ENCODE measurements at places on chromosomes 11 and 22.
A peak's percentile ranks its signal among the peaks of the same experiment; 100 is the strongest.

DNA sequence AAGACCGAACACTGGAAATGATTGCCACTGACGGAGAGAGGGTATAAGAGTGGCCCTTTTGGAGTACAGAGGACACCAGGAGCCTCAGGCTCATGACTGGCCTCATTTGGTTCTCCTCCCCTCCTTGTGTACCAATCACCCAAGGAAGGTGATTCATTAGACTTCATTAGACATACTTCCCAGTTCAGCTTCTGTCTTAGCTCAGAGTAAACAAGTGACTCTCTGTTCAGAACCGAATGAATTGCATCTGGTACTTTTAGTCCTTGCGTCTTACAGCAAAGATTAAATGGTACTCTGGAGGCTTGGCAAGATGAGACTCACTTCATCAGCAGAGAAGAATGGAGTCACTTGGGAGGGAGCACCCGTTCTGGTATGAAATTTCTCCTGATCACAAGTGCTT, 75.2 kb downstream of the ZNRF3 start:
- DNase-seq = no peak

DNA sequence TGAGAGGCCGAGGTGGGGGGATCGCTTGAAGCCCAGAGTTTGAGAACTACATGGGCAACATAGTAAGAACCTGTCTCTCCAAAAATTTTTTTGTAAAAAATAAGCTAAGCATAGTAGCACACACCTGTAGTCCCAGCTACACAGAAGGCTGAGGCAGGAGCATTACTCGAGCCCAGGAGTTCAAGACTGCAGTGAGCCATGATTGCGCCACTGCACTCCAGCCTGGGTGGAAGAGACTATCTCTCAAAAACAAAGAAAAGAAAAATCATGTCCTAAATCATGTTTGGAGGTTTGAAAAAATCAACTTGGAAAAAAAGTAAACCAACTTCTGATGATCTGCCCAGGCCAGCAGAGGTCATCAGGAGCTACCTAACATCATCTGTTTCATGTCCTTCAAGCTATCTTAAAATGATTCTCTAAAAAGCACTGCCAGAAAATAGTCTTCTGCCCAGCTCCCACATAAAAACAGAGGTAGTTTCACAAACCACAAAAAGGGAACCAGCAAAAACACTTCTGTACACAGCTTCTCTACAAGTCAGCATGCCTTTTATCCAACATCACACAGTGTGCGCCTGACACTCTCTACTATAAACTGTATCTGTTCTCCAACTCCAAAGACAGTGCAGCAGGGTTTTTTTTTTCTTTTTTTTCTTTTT, 165.0 kb downstream of the SOX6 start:
- DNase-seq = no peak

DNA sequence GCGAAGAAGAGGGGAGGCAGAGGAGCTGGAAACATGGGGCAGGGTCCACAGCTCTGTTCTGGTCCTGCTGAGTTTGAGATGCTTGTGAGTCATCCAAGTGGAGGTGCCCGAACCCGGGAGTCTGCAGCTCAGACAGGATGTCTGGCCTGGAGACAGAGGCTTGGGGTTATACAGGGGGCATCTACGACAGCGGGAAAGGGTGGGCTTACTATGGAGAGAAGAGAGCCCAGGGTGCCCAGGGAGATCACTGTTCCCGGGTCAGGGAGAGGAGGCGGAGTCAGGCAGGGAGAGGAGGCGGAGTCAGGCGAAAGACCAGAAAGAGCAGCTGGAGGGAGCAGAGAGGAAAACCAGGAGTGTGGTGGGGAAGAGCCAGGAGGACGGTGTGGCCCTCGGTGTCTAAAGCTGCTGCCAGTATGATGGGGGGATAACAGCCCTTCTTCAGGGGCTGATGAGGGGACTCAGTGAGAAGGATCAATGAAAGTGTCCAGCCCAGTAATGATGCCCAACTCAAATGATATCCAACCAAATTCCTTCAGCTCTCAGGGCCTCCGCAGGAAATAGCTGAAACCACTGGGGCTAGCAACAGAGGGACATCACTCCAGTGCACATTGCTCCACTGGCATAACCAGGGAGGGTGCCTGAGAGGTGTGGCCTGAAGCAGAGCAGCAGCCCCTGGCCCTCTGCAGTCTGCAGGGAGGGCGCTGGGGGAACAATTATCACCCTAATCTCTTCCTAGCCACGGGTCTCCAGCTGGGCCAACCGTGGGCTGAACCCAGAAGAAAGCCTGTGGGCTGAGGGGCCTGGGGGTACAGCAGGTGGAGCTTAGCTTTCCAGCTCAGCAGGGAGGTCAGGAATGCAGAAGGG, 2.6 kb upstream of the LTBP3 start:
- DNase-seq = no peak

DNA sequence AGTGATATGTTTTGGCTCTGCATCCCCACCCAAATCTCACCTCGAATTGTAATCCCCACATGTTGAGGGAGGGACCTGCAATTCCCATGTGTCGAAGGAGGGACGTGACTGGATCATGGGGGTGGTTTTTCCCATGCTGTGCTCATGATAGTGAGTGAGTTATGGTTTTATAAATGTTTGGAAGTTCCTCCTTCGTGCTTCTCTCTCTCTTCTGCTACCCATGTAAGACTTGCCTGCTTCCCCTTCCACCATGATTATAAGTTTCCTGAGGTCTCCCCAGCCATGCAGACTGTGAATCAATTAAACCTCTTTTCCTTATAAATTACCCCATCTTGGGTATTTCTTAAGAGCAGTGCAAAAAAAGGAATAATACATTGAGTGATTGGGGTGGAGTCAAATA, 7.3 kb upstream of the CEP295 start:
- no peak for DNase-seq

GRCh38 chr22:31263896-31264640, 28.2 kb downstream of the PIK3IP1 start:
- no peak for DNase-seq

GRCh38 chr11:2590131-2590964, 109.4 kb downstream of the KCNQ1OT1 start:
- DNase-seq = no peak

- DNase-seq = no peak
Observed at GRCh38 chr11:2540992-2541680, 96.3 kb downstream of the KCNQ1 start.

DNA sequence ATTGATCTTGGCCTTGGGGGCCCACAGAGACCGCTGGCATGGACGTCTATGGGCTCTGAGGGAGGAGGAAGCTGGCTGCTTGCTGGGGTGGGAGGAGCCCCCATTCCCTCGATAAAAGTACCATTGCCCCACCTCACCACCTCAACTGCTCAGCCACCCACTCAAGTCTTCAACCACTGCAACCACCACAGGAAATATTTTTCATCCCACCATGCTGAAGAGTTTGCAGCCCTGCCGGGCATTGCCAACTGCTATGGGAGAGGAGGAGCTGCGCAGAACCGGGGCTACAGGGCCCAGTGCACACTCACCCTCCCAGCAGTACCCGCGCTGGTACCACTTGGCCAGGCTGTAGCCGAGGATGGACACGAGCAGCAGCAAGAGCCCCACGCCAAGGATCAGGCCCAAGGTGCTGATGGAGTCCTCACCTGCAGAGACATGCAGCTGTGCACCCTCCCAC, 29.2 kb downstream of the IL10RA start:
- no peak for DNase-seq

DNA sequence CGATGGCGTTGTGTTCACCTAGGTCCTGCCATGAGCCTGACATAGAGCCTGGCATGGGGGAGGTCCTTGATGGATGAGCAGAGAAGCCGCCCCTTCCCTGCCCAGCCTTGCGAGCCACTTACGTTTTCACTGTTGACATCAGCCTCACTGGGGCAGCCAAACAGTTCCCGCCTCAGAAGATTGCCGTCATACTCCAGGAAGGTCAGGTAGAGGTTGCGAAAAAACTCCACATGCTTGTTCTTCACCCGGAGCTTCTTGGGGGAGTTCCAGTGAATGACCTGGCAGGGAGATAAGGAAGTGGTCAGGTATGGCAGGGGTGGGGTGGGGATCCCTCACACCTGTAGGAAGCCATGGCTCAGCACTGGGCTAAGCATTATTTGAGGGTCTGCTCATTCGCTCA, 279.3 kb upstream of the SYN3 start:
- DNase-seq = no peak

GRCh38 chr11:63445720-63446119, 45.2 kb downstream of the PLAAT5 start:
- DNase-seq = no peak

- DNase-seq = no peak
Observed at GRCh38 chr11:1454576-1454975, 32.0 kb downstream of the MOB2 start.

DNA sequence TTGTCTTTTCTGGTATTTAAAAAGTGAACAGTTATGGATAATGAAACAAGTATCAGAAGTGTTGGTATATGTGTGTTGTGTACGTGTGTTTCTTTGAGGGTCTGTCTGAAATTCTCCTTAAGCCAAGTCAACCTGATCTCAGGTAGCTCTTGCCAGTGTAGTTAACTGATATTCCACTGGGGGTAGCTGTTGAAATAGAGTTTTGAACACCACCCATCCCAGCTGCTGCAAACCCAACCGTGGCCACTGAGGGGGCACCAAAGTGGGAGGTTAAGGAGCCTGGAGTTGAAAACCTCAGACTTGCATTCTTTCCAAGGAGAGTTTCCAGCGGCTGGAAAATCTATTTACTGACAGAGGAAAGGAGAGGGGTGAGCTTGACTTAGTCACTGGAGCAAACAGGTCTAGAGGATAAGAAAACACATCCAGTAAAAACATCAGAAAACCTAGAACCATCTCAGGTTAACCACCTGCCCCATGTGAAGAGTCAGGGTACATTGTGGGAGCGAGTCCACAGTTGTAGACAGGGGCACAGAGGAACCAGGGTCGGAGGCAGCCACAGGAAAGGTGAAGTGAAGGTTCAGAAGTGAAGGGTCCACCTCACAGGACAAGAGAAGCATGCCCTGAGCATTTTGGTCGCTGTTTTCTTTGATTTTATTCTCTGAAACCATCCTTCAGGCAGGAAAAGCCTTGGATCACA, 8.8 kb upstream of the CUL5 start:
- peak; percentile 28 for DNase-seq

- DNase-seq = no peak
Observed at GRCh38 chr11:31509051-31509428, 382 bp downstream of the IMMP1L start.

DNA sequence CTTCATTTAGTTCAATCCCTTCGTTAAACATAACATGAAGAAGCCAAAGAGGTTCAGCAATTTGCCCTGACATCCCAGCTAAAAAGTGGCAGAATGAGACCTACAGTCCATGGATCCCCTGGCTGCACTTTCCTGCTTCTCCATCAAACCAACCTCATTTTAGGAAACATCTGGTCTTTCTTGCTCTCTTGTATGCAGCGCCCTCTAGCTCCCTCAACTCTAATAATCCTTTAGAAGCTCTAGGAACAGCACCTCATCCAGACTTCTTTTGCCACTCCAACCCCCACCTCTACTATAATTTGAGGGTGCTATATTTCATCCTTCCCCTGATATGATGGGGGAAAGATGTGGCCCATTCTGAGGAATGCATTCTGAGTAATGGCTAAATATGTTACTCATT, 7.4 kb downstream of the CNTF start:
- peak; percentile 18 for DNase-seq

GRCh38 chr22:28222052-28222451, 303.0 kb upstream of the PITPNB start:
- no peak for DNase-seq

DNA sequence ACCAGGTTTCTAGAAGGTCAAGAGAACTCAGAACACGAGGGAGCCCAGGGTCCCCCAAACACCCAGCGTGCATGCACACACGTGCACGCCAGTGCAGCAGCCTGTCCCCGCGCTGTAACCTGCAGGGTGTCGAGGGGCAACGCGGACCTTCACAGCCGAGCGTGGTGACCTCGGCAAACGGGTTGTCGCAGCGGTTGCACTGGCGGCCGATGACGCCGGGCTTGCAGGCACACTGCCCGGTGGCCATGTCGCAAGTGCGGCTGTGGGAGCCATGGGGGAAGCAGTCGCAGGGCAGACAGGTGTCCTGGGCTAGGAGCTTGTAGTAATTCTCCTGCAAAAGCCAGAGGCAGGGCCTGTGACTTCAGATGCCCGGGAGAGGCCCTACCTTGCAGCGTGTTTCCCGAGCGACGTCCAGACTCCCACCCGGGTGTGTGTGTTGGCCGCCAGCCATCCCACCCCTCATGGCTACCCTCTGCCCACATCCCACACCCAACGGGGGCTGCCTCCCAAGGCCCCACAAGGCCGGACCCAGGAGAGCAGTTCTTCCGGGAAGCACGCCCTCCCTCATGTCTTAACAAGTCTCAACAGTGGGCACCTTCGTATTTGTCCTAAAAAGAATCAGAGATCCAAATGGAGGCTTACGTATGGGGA, 56.1 kb downstream of the TRMU start:
- DNase-seq = no peak

DNA sequence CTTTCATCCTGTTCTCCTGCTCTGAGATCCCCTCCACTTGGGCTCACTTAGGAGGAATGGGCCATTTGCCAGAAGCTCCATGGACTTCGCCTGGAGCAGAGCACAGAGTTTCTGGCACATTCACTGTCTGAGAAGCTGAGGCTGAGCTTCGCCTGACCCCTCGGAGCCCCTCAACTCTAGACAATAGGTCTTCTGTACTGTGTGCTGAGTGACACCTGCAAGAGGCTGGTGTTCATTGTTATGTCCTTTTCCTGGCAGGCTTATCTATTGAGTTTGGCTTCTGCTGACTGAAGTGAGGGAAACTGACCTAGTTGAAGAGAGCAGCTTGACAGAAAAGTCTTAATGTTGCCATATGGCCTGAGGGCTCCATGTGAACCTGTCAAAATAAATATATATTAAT, 124.3 kb downstream of the EHF start:
- DNase-seq = no peak

DNA sequence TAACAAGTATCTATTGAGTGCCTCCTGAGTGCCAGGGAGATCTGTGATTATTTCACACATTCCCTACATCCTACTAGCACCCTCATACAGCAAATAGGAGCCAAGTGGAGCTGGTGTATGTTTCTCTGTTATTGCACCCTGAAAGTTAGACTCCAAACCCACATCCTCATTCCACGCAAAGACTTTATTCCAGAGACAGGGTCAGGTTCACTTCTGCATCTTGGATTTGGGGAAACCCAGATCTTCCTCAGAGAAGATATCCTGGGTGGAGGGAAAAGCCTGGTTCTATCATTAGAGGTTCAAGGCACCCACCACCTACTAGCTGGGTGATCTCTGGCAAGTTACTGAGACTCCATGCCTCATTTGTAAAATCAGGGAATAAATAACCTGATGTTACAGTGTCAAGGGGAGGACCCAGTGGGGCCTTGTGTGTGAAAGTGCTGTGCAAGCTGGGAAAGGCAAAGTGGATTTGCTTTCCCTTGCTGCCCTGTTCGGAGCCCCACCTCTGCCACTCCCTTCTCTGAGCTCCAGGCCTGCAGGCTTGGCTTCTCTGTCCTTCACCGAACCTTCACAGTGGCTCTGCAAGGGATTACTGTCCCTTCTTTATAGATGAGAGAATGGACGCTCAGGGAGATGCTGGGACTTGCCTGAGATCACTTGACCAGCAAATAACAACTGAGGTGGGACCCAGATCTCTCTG, 991 bp upstream of the SLCO2B1 start:
- no peak for DNase-seq

- DNase-seq = no peak
Observed at GRCh38 chr11:91209751-91210150, 986.9 kb upstream of the CHORDC1 start.

- DNase-seq = no peak
Observed at GRCh38 chr11:58726737-58727414, 4.9 kb downstream of the GLYAT start.

Data from Panc1 (cell line).